ENCODE measurements at places on chromosomes 2 and 18. TPM values are rescaled to one million over a fixed set of nuclear protein-coding genes. Genes with fewer than 3 reads are reported as not detected.
A peak's percentile ranks its signal among the peaks of the same experiment; 100 is the strongest.

- no peak for DNase-seq
These were observed 25.8 kb upstream of the LHCGR start for GRCh38 chr2:48781366-48781765.

The GPR45 gene
- not detected for total RNA-seq

- DNase-seq: no peak
These were observed 157.7 kb downstream of the ZNF385B start for GRCh38 chr2:179703702-179704101.

DNA sequence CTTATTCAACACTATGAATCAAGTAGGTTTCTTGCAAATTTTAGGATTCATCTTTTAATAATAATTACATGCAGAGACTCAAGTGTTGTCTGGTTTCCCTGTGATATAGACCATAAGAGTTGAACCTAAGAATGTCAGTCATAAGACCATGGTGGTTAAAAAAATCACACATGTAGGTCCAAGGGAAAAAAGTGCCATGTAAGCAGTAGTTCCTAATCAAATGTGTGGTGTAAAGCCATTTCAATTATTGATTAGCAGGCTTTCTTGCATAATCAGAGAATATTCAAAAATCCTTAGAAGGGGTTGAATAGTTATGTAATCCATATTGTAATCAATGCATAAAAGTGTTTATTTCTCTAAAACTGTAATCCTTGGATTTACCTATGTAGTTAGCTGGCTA lies 93.8 kb downstream of the DCC start:
- DNase-seq: no peak

The RTP5 gene
- total RNA-seq: not detected

The LOXL3 gene
- total RNA-seq: 13.3 TPM

- peak; percentile 38 for DNase-seq
These were observed 1.4 kb downstream of the TRIB2 start for GRCh38 chr2:12718015-12718671.
